NCI-H446 treated with DMSO at 0.1 percent for 48 hours (cell line): ENCODE measurements at places on chromosomes 5 and 9.

- no peak for DNase-seq
Measured at GRCh38 chr9:90772386-90772785, 29.2 kb upstream of the SYK start.

DNA sequence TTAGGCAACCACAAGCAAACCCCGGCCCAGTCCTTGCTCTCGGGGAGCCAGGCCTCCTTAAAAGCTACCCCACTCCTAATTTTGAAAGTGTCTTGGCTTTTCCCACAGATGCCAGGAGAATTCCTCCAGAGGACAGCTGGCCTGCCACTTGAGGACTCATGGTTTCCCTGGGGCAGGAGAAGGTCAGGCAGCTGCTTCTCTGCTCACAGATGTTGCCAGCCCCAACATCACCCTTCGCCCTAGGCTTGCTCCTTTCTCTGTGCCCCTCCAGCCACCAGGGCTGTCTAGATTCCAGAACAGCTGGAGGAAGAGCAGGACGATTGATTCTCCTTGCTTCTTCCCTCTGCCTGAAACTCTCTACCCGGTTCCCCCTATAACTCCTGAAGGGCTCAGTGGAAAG lies 8.5 kb downstream of the GGTA1 start:
- no peak for DNase-seq

- no peak for DNase-seq
Measured at GRCh38 chr9:135060461-135061116, 26.9 kb upstream of the OLFM1 start.

DNA sequence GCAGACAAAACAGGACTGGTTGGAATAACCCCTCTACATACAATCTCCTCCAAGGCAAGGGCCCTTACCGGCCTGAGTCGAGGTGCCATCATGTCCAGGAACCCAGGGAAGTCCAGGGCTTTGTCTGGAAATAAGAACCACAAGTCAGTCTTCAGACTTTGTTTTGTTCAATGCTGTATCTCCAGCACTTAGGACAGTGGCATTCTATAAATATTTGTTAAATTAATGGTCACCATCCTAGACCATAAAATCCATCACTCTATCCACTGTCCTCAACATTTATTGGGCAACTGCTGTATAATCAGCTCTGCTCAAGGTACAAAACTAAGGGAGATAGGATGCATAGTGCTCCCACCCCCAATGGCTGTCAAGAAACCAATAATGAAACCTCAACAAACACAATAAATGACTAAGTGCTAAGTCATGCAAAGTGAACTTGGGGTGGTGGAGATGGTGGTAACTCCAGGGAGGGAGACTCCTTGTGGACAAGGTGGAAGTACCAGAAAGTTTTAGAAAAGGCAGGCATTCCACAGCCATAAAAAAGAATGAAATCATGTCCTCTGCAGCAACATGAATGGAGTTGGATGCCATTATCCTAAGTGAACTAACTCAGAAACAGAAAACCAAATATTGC lies 5.0 kb downstream of the RELL2 start:
- no peak for DNase-seq

DNA sequence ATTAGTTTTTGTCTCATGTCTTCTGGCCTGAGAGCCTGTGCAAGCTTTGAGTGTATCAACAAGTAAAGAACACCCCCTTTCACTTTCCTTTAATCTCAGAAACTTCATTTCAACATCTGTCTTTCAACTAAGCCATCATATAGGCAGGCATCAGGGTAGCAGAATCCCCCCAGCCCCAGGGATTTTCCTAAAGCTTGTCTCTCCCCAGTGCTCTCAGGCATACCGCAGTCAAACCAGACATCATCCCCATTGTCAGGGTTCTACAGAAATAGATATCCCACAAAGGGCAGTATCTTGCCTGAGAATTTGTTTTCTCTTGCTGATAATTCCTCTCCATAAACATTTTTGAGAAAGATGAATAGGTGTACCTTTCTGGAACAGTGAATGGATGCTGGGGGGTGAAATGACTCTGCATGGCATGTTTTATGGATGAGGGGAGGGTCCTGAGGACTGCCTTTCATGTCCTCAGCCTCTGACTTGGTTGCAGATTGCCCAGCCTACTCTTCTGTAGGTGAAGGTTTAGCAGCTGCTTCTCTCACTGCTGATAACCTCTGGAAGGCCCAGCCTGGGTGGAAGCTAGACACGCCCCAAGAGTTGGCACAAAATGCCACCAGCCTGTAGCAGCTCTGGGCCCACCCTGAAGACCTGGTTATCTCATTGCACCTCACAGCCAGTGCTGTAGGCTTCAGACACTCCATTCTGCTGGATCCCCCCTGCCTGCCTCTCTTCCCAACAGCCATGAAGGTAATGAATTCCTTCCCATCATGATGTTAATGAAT lies 20.5 kb upstream of the SHB start:
- DNase-seq: no peak

GRCh38 chr5:17634160-17634559 lies at the start of gene TAF11L14:
TAF11L14 (plus strand) TSS chr5:17634460.
- no peak for DNase-seq

GRCh38 chr9:118522093-118523028 lies 818.2 kb downstream of the TLR4 start:
- no peak for DNase-seq
